ENCODE measurements at places on chromosomes 1 and 21.

DNA sequence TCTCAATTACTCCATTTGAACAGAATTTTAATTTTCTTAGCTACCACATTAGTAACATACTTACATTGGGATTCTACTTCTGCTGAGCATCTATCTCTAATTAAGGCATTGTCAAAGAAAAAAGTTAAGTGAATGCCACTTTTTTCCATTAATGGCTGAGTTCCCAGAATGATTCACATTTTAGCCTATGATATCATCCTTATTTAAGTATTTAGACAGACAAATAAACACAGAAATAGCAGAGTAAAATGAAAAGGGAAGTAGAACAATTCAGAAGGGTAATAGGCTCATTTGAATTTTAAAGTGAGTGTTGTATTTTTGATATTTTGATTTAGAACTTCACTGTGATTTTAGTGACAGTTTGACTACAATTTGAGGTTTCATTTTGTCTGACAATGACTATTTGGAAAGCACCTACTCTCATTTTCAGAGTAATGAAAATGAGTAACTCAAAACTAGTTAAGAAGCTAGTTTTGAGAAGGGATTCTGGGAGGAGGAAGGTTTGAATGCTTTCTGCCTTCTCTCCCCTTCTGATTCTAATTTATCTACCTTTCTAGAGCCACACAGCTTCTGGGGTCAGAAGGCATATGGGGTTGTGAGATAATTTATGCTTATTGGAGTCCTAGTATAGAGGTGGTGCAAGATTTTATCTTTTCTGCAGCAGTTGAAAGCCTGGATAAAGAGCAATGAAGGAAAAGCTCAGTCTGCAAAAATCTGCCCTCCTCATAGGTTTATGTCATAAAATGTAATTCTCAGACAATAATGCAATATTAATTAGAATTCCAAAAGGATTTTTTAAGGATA is 15.5 kb downstream of the LYPLAL1 start:
- DNase-seq = peak; percentile 71

DNA sequence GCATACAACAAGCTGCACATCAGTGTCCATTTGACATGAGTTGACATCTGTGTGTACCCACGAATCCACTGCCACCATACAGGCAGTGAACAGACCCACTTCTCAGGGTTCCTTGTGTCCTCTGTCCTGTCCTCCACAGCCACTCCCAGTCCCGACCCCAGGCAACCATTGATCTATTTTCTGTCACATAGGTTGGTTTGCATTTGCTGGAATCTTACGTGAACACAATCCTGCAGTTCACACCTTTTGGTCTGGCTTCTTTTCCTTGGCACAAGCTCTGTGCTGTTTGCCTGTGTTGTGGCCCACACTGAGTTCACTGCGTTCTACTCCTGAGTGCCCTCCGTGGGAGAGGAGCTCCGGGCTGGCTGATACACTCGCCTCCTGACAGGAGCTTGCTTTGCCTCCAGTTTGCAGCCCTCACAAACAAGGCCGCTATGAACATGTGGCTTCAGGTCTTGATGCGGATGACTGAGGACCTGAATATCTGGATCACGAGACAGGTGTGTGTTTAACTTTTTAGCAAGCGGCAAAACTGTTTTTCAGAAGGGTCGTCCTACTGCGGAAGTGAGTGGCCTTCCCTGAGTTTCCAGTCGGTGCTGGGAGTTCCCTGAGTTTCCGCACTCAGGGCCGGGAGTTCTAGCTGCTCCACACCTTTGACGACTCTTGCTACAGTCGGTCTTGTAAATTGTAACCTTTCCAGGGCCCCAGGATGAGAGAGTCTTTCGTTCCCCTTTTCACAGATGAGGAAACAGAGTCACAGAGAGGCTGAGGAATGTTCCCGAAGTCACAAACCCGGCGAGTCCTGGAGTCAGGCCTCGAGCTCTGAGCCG is 13.0 kb upstream of the COL18A1 start:
- DNase-seq = no peak

DNA sequence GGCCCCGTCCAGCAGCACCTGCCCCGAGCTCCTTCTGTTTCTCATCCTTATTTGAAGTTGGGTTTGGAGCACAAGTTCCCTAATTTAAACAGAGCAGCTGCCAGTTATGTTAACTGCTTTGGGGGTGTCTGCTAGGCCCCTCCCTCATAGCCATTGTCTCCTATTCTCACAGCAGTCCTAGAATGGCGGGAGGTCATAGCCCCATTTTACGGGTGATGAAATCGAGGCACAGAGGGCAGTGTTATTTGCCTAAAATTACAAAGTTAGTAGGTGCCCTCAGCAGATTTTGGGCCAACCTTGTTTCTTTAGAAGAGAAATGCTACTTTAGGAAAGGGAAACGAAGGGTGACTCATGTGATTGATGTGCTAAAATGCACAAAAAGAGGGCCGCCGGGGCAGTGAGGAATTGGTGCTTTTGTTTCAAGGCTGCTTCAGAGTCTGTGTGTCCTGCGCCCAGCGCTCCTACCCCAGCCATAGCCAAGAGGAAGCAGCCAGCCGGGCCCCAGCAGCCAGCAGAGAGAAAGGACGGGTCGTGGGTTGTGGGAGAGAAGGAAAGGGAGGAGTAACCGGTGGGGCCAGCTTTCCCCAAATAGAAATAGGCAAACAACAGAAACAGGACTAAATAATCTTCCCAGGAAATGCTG is 13.0 kb downstream of the VANGL1 start:
- DNase-seq = no peak

DNA sequence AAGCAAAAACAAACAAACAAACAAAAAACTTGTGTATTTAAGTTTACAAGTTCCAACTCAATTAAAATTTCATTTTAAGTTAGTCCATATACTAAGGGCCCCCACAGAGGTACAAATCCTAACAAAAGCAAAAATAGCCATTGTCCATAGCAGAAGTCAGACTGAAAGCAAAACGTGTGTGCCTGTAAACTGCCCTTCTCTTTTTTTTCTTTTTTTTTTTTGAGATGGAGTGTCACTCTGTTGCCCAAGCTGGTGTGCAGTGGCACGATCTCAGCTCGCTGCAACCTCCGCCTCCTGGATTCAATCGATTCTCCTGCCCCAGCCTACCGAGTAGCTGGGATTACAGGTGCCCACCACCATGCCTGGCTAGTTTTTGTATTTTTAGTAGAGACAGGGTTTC is 11.6 kb upstream of the IFNGR2 start:
- DNase-seq = no peak

- DNase-seq = no peak
Measured at GRCh38 chr1:3611170-3612019, at the start of gene MEGF6. TSS of gene MEGF6 (minus strand) at chr1:3611508. CDS start at chr1:3611268, 240 bp downstream.

DNA sequence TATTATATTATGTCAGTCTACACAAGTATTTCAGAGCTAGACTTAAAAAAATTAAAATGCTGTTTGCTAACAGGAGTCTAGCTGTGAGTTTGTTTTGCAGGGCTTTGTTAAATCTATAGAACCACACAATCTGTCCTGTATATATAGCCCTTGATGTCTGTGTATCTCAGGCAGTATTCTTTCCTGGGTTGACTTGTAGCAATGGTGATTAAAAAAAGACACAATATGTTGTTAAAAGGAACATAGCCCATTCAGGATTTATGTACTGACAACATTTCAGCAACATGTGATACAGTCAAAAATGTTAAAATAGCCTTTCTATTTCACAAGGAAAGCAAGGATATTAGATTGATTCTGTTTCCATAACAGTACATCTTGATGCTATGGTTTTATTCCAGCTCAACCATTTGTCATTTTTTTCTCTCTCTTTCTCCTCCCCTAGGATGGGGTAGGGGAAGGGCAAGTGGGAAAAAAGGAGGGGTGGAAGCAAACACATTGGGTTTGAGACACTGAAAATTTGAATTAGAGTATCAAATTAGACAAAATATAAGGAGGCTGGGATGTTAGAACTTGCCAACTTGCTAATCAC is 139.2 kb downstream of the DSCAM start:
- DNase-seq = no peak

DNA sequence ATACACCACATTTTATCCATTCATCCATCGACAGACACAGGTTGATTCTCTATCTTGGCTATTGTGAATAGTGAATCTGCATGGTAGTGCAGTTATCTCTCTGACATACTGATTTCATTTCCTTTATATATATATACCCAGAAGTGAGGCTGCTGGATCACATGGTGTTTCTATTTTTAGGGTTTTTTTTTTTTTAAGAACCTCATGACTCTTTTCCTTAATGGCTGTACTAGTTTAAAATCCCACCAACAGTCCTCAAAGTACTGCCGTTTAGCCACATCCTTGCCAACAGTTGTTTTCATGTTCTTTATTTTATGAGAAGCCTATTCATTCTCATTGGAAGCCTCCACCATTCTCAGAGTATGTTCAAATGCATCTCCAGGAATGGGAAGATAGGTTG is 258.7 kb upstream of the SNX7 start:
- no peak for DNase-seq

GRCh38 chr21:25501462-25501861 is 105.8 kb downstream of the MRPL39 start:
- DNase-seq = no peak

- DNase-seq = no peak
Measured at GRCh38 chr1:3307359-3307758, 147.1 kb upstream of the ARHGEF16 start.

DNA sequence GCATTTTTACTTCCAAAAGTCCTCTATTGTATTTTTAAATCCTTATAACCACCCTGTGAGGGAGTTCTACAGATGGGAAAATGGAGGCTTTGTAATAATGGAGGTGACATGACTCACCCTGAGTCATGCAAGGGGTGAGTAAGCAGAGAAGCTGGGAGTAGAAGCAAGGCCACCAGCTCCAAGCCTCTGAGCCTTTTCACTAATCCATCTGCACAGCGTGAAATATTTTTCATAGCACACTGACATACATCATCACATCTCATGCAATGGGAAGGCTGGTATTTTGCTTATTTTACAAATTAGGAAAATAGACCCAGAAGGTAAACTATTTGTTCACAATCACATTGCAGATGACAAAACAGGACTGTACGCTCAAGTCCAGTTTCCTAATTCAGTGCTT is 96.9 kb downstream of the KCNH1 start:
- peak; percentile 2 for DNase-seq
